ENCODE measurements at places on chromosomes 16 and 17.

GRCh38 chr16:87628940-87629339, 26.6 kb downstream of the JPH3 start:
- DNase-seq, result no peak

DNA sequence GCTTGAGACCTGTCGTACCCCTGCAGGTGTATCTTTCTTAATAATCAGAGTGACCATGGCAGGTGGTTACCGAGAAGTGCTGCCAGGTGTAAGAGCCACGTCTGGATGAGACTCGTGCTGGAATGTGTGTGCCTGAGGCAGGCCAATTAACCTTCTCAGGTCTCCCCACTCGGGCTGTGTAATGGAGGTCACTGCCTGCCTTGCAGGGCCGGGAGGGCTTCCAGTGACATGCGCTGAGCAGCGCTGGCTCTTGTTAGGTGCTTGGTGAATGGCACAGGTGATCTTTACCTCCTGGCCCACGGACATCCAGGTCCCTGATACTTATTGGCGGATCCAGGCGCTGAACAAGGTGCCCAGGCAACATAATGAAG, 4.6 kb upstream of the GSE1 start:
- DNase-seq, result no peak

GRCh38 chr17:7887038-7887481, 1.5 kb upstream of the CHD3 start:
- no peak for DNase-seq

DNA sequence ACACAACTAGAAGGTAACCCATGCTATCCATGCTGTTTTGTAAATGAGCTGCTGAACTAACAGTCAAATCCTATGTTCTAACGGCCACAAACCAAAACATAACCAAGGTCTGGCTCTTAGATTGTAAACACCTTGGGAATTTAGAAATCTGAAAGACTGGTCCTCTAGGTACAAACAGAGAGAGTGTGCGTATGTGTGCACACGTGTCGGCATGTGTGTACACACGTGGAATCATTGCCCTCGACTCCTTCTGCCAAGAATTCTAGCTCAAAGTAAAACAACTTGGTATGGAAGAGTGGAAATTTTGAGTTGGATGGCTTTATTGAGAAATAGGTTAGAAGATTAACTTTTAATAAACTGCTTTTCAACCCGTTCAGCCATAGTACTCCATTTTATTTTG, 18.1 kb upstream of the GHDC start:
- DNase-seq, result no peak

DNA sequence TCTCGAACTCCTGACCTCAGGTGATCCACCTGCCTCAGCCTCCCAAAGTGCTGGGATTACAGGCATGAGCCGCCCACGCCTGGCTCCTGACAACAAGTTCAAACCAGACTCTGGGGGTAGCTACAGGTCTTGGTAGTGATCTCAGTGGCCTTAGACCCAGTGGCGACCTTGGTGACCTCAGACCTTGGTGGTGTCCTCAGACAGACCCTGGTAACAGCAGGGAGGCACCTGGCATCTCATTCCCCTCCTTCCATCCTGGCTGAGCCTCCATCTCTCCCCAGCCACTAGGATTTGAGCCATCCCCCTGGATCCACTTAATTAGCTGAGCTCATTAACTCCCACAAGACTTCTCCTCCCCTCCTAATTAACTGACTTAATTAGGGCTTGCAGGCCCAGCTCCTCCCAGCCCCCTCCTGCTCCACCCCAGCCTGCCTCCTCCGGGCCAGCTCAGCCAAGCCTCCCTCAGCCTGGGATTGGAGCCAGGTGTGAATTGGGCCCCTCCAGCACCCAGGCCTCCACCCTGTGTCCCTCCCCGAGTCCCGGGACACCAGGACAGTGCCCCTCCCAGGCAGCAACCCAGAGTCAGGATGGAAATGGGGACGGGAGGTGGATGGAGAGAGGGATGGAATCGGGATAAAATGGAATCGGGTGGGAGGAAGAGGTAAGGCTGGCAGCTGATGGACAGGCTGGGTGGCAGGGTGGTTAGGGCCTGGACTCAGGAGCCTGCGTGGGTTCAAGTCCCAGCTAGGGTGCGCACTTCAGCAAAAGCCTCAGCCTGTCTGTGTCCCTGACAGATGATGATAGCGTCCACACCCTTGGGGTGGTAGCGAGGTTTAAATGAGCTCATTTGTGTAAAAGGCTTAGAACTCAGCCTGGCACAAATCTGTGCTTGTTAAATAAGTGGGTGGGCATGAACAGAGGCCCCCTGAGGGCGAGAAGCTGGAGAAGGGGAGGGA, 11.2 kb upstream of the SBK1 start:
- no peak for DNase-seq

DNA sequence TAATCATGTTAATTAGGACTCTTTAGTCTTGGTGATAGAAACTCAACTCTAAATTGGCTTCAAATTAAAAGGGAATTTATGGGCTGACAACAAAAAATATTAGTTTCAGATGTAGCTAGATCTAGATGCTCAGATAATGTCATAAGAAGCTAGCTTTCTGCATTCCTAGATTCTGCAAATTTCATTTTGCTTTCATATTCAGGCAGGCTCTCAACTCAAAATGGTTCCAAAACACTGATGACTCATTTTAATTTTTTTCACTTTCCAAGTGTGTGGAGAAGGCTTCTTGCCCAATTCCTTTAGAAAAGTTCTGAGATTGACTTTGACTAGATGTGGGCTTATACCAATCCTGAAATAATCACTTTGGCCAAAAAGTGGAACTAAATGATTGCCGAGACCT, 236.7 kb upstream of the GOT2 start:
- no peak for DNase-seq

- no peak for DNase-seq
Measured at GRCh38 chr17:67050066-67050465, 5.7 kb downstream of the CACNG1 start.

GRCh38 chr16:47284999-47285398, 141.3 kb upstream of the NETO2 start:
- no peak for DNase-seq

GRCh38 chr16:30397776-30398660, 2.8 kb downstream of the ZNF48 start:
- no peak for DNase-seq

GRCh38 chr17:43356999-43357398, 41.8 kb upstream of the ARL4D start:
- DNase-seq, result no peak

GRCh38 chr17:27322690-27323508, 29.0 kb downstream of the WSB1 start:
- no peak for DNase-seq

GRCh38 chr16:14372471-14372870, 257.6 kb downstream of the PARN start:
- DNase-seq, result no peak

DNA sequence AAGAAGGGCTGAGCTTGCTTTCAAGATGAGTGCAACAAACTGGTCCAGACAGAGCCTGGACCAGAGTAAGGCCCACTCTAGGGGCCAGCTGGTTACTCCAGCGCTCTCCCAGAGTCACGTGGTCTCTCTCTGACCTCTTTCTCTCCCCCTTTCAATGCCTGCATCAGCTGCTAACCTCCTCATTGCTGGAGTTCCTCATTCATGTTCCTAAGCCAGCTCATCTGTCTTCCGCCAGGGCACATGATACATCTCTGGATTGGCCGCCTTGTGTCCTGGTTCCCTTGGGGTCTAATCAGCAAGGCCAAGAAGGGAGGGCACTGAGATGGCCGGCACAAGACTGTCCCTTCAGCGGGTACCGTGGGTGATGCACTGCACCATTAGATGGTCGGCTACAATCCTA, 26.9 kb upstream of the ZFP90 start:
- no peak for DNase-seq

DNA sequence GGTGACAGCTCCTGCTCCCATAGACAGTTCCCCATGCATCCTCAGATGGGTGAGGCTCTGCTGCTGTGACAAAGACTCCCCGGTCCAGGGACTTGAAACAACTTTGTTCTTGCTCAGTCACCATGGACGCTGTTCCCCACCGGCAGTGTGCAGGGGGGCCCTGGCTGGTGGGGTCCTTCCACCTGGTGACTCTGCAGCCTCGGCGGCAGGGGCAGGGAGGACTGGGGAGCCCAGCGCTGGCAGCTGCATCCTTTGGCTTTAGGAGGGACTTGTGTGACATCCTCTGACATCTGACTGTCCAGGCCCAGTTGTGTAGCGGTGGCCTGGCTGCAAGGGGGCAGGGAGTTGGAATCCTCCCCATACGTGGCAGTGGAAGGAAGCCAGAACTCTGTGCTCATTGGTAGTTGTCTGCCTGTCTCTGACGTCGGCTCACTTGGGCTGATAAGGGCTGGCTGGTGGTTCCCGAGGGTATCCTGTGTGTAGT, 107.3 kb downstream of the CMIP start:
- no peak for DNase-seq

DNA sequence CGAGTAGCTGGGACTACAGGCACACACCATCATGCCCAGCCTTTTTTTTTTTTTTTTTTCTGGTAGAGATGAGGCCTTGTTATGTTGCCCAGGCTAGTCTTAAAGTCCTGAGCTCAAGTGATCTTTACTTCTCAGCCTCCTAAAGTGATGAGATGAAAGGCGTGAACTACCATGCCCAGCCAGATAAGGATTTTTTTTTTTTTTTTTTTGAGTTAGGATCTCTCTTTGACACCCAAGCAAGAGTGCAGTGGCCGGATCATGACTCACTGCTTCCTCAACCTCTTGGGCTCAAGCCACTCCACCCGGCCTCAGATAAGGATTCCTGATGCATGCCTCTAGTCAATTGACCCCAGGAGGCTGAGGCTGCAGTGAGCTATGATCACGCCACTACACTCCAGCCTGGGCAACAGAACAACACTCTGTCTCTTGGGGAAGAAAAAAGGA, 11.2 kb upstream of the PLEKHG4 start:
- no peak for DNase-seq

DNA sequence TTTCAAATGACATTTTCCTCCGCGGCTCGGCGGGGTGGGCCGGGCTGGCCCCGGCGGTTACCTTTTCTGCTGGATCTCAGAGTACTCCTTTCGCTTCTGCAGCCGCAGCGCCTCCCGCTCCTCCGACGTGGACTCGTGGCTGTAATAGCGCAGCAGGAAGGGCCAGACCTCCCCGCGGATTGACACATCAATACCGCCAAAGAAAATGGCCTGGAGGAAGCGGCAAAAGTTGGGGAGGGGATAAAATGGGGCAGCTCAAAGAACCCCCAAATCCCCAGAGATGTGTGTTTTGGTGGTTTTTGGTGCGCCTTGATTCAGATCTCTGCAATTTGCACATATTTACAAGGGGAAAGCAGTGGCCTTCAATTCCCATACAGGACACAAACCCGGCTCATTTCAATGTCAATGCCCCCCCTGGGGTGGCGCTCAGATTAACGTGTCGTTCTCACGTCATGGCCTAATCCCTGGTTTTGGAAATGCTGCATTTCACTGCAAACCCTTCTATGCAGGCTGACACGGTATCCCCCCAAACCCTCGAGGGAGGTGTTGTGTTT, 85.9 kb downstream of the TBC1D16 start:
- DNase-seq, result no peak

DNA sequence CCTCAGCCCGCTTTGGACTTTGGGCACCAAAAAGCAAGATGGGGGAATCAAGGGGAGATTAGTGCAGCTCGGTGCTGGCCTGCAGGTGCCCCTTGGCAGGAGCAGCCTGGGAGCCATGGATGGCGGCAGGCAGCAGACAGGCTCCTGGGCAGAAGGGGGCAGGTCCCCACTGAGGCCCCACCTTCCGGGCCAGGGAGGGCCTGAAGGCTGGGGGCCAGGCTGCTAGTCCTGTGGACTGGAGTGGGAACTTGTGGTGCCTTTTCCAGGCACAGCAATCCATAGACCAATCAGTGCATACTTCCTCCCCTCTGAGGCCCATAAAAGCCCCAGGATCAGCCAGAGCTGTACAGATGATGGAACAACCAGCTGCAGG, 64.0 kb downstream of the USP32 start:
- DNase-seq, result no peak

DNA sequence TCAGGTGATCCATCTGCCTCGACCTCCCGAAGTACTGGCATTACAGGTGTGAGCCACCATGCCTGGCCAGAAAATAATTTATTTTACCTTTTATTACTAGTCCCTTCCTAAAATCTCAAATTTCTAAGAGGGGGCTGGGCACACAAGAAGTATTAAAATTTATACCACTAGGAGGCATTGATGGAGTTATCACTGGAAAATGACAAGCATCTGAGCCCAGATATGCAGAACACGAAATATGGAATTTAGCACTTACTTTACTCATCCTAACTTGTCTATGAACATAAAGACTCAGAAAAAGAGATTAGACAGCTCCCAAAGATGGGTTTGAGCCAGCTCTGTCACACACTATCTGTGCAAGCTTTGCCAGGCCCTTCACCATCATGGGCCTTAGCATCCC, 46.4 kb downstream of the STAT5A start:
- DNase-seq, result no peak

- no peak for DNase-seq
Measured at GRCh38 chr16:58885528-58886170, 151.5 kb upstream of the GOT2 start.

GRCh38 chr16:27169511-27170071, 33.7 kb upstream of the KDM8 start:
- DNase-seq, result peak; percentile 77

All from activated CD4-positive, alpha-beta T cell treated with anti-CD3 and anti-CD28 coated beads, Interleukin-2, amount 10 ng/mL, durations not matched to agents 7 days and 5 days (primary cell).